ENCODE measurements at places on chromosomes 11 and 22. TPM values are rescaled to one million over a fixed set of nuclear protein-coding genes. Genes with fewer than 3 reads are reported as not detected.

The OR51D1 gene
- not detected for total RNA-seq

The ANGPTL5 gene
- total RNA-seq = 0.28 TPM

The PDGFB gene
- 1.1 TPM for total RNA-seq

The SLC7A4 gene
- under 0.01 TPM for total RNA-seq

The FIBIN gene
- 2.3 TPM for total RNA-seq

The OR52N1 gene
- not detected for total RNA-seq

The ACRV1 gene
- not detected for total RNA-seq

Data from regular cardiac myocyte (primary cell).